Astrocyte of the spinal cord (primary cell): ENCODE measurements at places on chromosomes 3 and 15.

- DNase-seq = no peak
These were observed 53.4 kb downstream of the CHDH start for GRCh38 chr3:53792866-53793265.

DNA sequence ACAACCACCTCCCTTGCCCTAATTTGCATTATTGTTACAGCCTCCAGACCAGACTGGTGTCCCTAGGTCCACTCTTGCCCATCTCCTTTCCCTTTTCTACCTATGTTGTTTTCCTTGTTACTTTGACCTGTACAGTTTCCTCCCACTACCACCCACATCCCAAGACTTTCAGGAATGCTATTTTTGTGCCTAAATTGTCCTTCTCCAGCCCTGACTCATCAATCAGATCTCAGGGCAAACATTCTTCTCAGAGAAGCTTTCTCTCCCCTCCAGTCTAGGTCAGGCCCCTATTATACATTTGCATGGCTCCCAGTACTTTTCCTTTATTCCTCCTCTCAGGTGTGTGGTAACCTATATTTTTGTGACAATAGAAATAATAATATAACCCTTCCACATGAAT lies 241.5 kb downstream of the IGSF11 start:
- DNase-seq = no peak

GRCh38 chr15:74443100-74443909 lies 9.5 kb upstream of the SEMA7A start:
- peak; percentile 41 for DNase-seq

DNA sequence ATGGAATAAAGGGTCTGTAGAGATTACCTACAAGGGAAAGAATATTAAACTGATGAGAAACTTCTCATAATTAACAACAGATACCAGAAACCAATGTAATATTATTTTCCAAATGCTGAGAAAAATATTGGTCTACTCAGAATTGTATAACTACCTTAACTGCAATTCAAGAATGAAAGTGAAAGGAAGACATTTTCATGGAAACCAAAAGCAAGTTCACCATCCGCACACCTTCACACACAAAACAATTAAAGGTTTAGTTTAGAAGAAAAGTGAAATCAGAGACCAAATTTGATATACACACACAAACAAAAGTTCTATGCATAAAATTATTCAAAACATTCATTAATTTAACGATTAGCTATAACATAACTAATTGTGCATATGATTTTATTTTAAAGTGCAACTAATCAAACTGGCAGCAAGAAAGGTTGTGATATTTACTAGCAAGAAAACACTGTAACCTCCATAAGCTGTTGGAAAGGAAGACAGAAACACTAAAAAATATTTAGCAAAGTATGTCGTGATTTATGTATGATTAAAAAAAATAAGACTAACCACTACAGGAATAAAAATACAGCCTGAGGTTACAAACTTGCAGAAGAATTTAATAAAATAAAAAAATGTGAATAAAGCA lies 395.5 kb downstream of the FGF12 start:
- DNase-seq = no peak

GRCh38 chr3:8988791-8989558 lies 25.7 kb upstream of the RAD18 start:
- no peak for DNase-seq

DNA sequence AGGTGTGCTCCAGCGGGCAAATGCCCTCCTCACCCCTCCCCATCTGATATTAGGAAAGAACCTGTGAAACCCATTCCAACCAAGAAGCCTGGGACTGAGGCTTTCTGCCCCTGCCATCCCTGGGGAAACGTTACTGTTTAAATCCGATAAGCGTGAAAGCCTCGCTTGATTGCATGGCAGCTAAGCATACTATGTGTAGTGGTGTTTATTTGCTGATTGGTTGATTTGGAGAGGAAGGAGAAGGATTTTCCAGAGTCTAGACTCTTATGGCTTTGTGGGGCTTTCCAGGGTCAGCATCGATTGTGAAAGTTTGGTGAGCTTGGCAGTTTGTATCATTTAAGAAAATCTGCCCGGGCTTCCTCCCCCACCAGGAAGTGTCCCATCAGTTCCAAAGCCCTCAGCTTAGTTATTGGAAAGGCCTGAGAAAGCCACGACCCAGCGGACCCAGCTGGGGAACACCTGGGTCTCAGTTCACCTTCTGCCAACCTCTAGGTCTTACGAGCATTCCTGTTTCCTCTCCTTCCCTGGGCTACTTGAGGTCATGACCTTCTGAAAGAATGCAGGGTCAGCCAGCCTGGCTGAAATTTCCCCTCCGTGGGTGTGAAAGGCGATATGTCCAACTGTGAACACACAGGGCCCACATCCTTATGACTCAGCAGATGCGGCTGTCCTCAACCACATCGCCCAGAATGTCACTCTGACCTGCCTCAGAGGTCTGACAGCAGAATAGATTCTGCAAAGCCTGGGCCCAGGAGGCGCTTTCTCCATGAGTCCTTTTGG lies 62.8 kb upstream of the HERC1 start:
- DNase-seq = peak; percentile 78

DNA sequence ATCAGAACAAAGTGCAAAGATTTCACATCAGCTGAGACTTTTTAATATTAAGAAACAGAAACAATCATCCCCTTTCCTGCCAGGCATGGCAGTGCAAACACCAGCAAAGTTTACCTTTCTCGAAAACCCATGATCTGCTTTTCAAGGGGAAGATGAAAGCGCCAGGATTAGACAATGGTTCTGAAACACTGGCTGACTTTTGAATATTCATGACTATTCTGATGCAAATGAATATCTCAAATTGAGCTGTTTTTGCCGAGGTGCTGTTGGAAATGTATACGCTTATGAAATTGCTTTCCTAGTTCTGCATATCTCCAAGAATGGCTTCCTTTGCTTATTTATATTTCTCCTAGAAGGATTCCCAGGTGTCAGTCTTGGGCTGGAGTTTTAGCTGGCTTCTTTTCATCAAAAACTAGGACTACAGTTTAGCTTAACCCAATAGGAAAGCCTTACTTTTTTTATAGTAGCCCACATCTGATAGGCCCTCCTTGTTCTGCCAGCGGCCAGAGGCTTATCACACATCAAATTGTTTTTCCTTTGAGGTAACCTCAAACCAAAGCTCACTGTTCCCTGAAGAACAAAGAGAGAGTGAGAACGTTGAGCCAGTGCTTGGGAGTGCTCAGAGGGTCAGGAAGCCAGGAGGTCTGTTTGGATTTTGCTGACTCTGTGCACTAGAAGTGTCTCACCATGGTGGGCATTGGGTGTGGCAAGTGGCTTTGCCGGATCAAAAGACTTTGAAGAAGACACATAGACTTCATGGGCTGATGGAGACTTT lies 74.0 kb upstream of the PLCL2 start:
- DNase-seq = no peak

DNA sequence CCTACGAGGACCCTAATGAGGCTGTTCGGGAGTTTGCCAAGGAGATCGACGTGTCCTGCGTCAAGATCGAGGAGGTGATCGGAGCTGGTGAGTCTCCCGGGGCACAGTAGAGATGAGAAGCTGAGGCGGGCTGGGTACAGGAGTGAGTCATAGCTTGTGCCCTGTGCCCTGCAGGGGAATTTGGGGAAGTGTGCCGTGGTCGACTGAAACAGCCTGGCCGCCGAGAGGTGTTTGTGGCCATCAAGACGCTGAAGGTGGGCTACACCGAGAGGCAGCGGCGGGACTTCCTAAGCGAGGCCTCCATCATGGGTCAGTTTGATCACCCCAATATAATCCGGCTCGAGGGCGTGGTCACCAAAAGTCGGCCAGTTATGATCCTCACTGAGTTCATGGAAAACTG lies 17.9 kb downstream of the EPHB3 start:
- DNase-seq = no peak

GRCh38 chr15:68511073-68511991 lies 67.5 kb upstream of the CORO2B start:
- DNase-seq = peak; percentile 74

DNA sequence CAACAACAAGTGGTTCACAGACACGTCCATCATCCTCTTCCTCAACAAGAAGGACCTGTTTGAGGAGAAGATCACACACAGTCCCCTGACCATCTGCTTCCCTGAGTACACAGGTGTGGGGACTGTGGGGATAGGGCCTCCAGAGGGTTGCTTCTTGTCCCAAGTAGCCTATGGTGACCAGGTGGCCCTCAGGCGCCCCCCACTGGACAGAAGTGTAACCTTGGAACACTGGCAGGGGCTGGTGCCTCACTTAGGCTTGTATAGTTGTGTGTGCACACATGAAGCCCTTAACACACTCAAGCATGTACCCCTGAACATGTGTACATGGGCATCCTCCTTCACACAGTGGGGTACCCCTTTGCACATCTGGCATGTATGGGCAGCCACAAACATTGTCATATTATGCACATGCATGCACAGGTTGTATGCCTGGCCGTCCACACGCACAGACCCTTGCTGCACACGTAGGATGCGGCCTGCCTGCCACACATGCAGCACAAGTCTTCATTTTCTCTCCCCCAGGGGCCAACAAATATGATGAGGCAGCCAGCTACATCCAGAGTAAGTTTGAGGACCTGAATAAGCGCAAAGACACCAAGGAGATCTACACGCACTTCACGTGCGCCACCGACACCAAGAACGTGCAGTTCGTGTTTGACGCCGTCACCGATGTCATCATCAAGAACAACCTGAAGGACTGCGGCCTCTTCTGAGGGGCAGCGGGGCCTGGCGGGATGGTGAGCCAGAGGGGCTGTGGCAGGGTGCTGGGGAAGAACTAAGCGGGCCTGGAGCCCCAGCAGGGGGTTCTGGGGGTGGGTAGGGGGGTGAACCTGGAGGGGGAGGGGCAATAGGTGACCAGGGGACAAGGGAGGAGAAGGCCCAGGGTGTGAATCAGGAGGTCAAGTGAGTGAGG lies 11.7 kb upstream of the SEMA3B start:
- DNase-seq = peak; percentile 50

GRCh38 chr3:61750766-61751165 lies 189.4 kb downstream of the PTPRG start:
- no peak for DNase-seq

GRCh38 chr3:149529099-149529498 lies 54.6 kb downstream of the TM4SF4 start:
- no peak for DNase-seq

DNA sequence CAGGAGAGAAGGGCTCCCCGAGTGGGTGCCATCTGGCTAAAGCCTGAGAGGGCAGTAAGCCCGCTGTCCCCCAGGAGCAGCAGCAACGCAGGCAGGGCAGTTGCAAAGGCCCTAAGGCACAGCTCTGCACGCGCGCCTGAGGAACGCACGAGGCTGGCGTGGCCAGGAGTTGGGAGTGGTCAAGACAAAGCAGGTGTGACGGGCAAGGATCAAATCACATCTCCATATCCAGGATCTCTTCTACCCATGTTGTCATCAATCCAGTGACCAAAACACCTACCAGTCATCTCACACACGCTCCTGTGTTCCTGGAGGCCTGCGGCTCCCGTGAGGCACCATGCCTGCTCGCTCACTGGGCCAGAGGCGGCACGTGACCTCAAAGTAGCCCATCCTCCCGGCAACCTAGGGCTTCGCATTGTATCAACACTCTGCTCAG lies 59.5 kb downstream of the ERC2 start:
- DNase-seq = no peak

GRCh38 chr3:5304789-5305683 lies 117.5 kb downstream of the EDEM1 start:
- DNase-seq = peak; percentile 57

DNA sequence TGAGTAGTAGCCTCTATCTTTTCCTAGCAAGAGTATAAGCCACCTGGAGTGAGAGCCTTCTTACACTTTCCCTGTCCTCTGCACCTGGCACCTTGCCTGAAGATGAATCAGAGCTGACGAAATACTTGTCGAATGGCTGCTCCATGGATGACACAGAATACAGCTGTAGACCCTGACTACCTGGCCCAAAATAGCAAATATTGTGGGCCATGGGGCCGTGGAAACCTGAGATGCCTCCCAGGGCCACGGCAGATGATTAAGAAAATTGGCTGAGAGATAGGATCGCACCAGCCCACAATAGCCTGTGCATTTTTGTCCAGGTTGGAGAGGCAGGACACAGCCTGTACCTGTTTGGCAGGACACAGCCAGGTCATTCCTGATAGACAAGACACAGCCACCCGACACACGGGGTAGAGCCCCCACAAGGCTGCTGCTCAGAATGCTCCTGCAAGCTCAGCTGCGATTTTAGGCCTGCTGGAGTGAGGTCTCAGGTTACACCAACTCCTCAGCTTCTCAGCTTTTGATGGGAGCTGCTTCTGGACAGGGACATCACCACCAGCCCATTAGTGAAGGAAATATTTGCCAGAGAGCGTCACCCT lies 22.9 kb upstream of the TPM1 start:
- peak; percentile 94 for DNase-seq

- no peak for DNase-seq
These were observed 77.3 kb upstream of the NR2F2 start for GRCh38 chr15:96253006-96253747.

DNA sequence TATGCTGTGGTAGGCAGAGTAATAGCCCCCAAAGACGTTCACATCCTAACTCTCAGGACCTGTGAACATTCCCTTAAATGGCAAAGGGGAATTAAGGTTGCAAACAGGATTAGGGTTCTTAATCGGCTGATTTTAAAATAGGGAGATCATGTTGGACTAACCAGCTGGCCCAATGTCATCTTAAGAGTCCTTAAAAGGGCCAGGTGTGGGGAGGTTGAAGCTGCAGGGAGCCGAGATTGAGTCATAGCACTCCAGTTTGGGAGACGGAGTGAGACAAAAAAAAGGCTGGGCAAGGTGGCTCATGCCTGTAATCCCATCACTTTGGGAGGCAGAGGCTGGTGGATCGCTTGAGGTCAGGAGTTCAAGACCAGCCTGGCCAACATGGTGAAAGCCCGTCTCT lies 1.6 kb upstream of the FLNB start:
- no peak for DNase-seq

DNA sequence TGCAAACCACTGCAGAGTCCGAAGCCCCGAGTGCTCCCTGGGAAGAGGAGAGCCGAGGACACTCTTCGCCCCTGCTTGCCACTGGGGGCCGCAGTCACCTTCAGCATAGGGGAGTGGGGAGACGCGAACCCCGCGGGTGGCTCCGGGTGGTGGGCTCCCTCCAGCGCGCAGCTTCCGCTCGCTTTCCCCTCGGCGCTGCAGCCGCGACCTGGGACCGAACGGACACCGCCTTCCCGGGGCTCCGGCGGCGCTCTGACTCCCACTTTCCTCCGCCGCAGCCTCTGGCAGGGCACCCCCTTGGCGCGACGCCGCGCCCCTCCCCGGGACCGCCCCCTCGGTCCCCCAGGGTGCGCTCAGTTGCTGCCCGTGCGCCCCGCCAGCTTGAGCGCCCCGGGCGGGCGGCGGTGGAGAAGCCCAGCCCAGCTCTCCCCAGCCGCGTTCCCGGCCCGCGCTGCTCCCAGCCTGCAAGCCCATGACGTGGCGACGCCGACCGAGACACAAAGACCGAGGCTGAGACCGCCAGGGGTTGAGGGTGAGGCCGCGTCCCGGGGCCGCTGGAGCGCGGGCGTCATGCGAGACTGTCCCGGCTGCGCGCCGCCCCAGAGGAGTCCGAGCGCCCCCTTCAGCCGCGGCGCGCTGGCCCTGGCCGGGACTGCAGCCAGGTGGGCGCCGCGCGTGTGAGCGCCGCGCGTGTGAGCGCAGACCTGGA lies at the start of gene MINAR1:
Gene MINAR1, plus strand, starts transcription at position 701 of the 709 bp plus-strand sequence. CDS start 23,812 bp downstream, outside the sequence.
- DNase-seq = peak; percentile 42

DNA sequence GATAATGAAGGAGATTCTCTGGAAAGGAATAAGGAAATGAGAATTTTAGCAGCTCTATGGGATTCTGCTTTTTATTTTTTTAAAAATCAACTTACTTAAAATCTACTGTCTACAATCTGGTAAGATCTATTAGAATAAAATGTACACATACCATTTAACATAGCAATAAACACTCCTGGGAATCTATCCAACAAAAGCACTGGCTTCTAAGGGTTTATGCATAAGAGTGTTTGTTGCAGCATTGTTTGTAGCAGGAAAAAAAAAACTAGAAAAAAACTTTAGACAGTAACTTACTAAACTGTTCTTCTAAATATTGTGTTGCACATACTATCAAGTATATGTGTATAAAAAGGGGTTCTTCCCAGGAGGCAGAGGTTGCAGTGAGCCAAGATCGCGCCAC lies 15.7 kb upstream of the RBP1 start:
- DNase-seq = peak; percentile 73
